NCI-H1436 treated with DMSO at 0.1 percent for 48 hours (cell line): ENCODE measurements at places on chromosomes 3 and 15.

- no peak for DNase-seq
These were observed 4.1 kb upstream of the PSMA4 start for GRCh38 chr15:78536134-78536533.

- DNase-seq, result no peak
These were observed 499.8 kb upstream of the TPRG1 start for GRCh38 chr3:188671971-188672370.

DNA sequence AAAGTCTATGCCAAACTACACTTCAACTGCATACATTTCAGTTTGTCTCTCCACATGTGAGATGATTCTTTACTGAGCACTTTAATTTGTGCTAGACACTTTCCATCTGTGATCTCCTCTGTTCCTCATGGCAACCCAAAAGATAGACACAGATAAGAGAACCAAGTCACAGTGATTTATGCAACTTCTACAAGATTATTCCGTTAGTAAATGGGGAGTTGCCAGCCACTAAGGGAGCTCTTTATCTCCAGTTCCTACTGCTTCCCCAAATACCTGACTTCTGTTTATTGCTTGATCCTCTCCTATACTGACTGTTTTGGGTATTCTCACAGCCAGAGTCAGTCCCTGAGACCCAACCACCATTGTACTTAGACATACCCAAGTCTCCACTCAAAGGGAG is 24.1 kb upstream of the AKAP13 start:
- DNase-seq, result no peak

DNA sequence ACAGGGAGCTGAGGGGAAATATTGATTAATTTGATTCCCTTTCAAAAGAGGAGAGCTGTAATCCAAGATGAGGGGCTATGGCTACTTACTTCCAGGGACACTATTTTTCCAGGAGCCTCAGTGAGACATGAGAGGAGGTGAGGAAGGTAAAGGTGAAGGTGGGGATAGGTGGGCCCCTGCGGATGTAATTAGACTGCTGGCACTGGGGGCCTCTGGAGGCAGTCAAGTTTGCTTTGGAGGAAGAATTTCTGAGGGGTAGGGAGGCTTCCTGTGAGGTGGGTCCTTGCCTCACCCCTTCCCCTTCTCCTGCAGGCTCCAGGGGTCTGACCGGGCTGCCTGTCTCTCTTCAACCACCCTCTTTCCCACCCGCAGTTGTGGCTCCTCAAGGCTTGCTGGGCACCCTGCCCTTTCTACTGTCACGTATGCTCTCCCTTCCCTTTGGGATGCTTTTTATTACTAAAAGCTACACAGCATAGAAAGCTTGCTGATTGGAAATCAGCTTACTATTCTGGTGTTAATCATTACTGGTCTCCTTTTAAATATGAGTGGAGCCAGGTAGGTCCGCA is 22.5 kb downstream of the GASK1A start:
- DNase-seq, result no peak

DNA sequence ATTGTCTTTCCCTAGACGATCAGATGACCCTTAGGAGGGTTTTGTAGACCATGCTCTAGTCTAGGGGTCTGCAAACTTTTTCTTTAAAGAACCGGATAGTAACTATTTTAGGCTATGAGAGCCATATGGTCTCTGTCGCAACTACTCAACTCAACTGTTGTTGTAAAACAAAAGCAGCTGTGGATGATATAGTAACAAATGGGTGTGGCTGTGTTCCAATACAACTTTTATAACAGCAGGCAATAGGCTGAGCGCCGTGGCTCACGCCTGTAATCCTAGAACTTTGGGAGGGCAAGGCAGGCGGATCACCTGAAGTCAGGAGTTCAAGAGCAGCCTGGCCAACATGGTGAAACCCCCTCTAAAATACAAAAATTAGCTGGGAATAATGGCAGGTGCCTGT is 6.1 kb upstream of the CMTM6 start:
- no peak for DNase-seq

GRCh38 chr3:138450181-138450580 is 15.8 kb downstream of the ESYT3 start:
- DNase-seq, result no peak

DNA sequence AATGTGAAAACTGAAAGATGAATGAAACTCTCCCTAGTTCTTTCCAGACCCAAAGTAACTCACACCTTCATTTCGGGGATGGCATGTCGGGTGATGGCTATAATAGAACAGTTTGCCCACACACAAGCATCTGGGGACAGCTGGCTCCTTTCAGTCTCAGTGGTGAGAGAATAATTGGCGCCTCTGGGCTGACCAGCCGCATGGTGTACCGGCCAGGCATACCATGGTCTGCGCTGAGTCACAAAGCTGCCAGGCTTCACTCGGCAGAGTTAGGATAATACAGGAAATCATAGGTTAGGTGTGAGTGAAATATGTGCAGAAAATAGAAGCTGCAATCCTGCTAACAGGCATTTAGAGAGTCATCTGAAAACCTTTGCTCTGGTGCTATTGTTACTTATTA is 80.4 kb upstream of the IGF1R start:
- DNase-seq, result no peak

DNA sequence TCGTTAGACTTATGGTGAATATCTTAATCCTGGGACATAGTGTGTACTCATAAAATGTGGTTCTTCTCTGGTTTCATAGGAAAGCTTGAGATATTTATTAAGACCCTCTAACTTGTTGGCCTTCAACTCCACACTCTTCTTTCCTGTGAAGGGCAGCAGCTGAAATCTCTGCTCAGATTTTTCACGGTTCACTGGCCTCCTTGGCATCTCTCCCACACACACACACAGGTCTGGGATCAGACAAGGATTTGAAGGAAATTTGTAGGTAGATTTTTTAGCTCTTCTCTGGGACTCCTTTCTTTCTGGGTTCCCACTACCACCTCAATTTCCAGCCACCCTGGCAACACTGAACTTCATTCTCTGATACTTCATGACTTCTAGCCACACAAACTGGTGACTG is 70.2 kb downstream of the MYRIP start:
- DNase-seq, result no peak

DNA sequence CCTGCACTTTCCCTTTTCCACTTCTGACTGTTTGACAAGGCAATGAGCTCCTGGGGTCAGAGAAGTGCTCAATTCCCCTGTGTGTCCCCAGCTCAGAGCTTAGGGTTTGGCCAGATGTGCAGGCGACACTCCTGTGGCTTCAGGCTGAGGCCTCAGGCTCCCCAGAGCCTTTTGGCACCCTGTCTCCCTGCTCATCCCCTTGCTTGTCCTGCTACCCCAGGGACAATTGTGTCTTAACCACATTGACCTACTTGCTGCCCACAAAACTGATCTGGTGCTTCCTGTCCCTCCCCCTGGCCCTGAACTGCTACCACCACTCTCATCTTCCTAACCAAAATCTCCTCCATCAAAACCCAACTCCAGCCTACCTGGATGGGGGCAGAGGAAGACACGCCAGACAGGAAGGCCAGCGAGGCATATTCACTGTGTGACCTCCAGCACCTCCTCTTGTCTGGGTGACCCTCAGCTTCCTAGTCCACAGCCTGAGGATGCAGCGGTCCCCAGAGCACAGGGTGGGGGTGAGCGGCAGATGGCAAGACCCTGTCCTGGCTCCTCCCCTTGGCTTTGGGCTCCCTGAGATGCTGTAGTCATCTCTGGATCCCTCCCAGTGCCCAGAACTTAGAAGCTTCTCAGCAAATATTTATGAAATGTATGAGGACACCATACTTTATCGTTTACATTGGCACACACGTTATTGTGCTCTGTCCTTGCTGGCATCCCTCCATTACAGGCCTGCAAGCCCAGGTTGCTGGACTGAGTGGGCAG is 98.9 kb upstream of the SLC6A6 start:
- DNase-seq, result no peak

GRCh38 chr3:3069723-3070122 is 40.5 kb downstream of the IL5RA start:
- no peak for DNase-seq

- no peak for DNase-seq
These were observed 13.3 kb downstream of the XRN1 start for GRCh38 chr3:142434503-142434902.

DNA sequence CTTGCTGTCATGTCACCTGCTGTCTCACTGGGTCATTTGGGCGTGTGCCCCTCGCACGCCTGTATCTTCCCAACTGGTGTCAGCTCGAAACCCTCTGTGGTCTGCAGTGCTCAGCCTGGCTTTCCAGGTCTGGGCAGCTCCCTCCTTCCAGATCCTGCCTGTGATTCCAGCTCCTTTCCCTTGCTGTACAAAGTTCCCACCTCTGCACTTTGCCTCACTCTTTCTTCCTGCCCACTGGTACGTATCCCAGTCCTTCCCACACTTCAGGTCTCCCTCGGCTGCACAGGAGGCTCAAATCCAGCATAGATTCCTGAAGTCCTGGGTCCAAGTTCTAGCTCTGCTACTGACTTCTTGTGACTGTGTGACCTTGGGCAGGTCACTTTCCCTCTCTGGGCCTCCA is 2.1 kb upstream of the PAQR5 start:
- DNase-seq, result no peak

- no peak for DNase-seq
These were observed 38.5 kb upstream of the VEPH1 start for GRCh38 chr3:157541506-157542236.
